ENCODE measurements at places on chromosomes 2 and 18.

GRCh38 chr2:53381271-53381670 is 386.3 kb upstream of the CHAC2 start:
- DNase-seq = no peak

GRCh38 chr2:188527141-188527540 is 235.5 kb downstream of the GULP1 start:
- peak; percentile 45 for DNase-seq

GRCh38 chr2:238879621-238880377 is 31.9 kb downstream of the TWIST2 start:
- no peak for DNase-seq

DNA sequence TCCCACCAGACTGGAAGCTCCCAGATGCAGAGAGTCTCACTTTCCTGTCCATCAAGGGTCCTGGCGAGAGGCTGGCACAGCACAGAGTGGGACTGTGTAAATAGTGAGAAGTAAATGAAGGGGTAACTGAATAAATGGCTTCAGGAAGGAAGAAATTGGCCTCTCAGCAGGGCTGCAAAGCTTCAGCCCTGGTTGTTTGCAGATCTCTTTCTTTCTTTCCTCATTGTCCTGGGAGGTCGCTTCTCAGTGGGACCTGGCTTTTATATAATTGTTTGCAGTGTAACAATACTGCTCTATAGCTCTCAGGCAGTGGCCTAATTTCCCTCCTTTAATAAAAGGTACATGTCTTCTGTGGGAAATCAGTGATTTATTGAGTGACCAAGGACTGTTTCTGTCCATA is 74.9 kb upstream of the GPR45 start:
- DNase-seq = no peak

DNA sequence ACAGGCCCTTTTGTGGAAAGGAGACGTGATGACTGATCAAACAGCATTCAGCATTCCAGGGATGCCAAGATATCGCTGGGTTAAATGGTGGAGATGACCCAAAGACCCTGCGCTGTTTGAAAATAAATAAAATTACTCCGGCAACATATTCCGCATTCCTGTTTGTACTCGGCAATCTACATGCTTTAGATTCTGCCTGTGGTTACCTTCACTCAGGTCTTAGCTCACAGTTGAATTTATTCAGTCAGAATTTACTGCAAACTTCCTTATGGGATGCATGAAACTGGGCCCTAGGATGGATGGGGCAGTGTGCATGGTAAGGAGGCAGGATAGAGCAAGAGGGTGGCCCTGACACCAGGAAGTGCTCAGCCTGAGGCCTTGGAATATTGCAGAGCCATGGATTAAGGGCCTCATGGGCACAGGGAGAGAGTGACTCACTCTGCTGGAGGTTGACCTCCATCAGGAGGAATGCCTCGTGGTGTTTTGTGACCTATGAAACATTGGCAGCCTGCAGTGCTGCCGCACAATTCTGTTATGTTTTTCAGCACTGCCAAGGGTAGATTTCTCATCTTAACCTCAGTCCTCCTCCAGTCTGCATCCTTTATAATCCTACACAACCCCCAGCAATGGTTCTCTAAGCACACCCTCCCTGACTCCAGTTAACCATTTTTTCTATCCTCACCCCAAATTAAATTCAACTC is 321.4 kb downstream of the IRS1 start:
- DNase-seq = peak; percentile 24

- DNase-seq = no peak
These were observed 48.8 kb downstream of the TCF4 start for GRCh38 chr18:55539240-55539639.

GRCh38 chr2:175383286-175383685 is 201.8 kb upstream of the ATP5MC3 start:
- no peak for DNase-seq

DNA sequence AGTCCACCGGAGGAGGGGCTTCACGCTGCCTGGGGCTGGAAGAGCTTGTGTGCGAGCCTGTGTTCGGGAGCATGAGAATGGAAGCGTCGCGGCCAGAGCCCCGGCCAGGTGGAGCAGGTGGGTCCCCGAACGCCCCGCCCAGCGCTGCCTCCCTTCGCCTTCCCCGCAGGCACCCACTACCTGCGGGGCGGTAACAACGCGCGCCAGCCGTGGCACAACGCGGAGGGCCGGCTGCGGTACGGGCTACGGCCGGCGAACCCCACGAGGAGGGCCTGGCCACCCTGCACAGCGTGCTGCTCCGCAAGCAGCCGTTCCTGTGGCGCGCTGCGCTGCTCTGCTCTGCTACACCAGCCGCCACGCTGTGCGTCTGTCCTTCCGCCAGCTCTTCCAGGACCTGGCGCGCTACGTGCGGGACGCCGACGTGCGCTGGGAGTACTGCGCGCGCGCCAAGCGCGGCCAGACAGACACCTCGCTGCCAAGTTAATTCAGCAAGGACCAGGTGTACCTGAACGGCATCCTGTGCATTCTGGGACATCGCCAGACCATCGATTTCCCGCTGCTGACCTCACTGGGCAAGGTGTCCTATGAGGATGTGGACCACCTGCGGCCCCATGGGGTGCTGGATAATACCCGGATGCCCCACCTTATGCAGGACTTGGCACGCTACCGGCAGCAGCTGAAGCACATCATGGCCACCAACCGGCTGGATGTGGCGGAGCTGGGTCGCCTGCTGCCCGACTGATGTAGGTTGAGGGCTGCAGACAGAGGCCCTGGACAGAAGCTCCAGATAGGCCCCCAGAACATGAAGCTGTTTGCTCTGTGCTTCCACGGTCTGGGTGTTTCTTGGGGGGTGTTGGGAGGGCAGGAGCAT is 200.6 kb downstream of the NAPG start:
- no peak for DNase-seq

DNA sequence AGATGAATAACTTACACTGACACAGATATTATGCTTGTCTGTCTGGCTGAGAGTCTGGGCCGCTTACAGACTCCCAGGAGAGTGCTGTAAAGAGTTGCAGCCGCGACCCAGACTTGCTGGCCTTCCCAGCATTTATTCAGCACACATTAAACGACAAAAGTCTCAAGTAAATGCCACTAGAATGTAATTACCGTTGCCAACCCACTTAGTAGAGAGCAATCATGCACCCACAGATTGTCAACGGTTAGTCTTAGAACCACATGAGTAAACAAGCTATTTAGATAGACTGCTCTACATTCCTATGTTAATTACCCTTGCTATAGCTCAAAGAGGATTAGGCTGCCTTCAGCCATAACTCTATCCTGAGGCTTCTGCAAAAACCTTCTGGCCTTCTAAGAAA is 47.8 kb upstream of the C2orf74 start:
- no peak for DNase-seq

- DNase-seq = no peak
These were observed 5.4 kb upstream of the GPBAR1 start for GRCh38 chr2:218255446-218255845.

- DNase-seq = no peak
These were observed 16.7 kb upstream of the MRO start for GRCh38 chr18:50836521-50836957.

DNA sequence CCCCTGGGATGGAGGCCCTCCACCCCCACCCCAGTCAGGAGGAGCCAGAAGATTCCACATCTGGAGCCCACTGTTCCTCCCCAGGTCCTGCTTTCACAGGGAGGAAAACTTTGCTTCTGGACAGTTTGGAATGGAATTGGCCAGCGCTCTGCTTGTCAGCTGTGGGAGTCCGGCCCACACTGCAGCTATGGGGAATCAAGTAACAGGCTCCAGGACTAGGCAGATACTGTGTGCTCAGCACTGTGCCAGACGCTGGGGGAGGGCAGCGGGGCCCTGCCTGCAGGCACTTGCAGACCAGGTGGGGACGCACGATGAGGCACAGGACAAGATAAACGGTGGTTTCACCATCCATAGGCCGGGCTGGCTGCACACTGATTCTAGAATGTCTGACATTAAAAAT is 114.0 kb downstream of the STPG4 start:
- DNase-seq = peak; percentile 81

GRCh38 chr2:173697929-173698328 is 267.2 kb downstream of the SP3 start:
- no peak for DNase-seq

GRCh38 chr2:102425441-102426132 is 2.6 kb downstream of the IL18RAP start:
- DNase-seq = no peak

GRCh38 chr18:688323-688722 is 24.1 kb downstream of the ENOSF1 start:
- DNase-seq = no peak

DNA sequence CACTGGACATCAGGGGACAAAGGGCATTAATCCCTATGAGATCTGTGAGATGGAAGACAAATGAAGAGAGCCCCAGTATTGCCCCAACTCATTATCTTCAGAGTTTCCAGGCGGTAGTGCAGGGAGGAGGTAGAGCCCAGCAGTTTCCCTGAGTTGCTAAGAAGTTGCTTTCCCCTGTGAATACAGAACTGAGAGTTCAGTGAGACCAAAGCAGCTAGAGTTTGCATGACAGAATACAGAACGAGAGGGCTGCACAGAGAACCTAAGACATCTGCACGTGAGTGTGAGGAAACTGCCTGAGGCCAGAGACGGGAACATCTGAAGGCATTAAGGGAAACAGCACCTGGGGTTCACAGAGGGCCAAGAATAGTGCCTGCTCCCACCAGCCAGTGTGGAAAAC is 18.1 kb upstream of the PGAP1 start:
- DNase-seq = no peak

GRCh38 chr18:10010611-10011015 is 96.8 kb downstream of the VAPA start:
- DNase-seq = peak; percentile 88

- DNase-seq = no peak
These were observed 20.8 kb upstream of the CEP68 start for GRCh38 chr2:65035351-65035943.
